ENCODE measurements at places on chromosomes 3 and 15. TPM values are rescaled to one million over a fixed set of nuclear protein-coding genes. Genes with fewer than 3 reads are reported as not detected.

POLQ gene
- polyA plus RNA-seq, result 1.3 TPM

SLC12A1 gene
- not detected for polyA plus RNA-seq

CNTN3 gene
- 4.1 TPM for polyA plus RNA-seq

CCDC54 gene
- polyA plus RNA-seq, result 0.89 TPM

SKOR1 gene
- polyA plus RNA-seq, result 0.52 TPM

CSPG5 gene
- 0.34 TPM for polyA plus RNA-seq

FGD5 gene
- 3.3 TPM for polyA plus RNA-seq

CASR gene
- 0.18 TPM for polyA plus RNA-seq

All from hepatocyte (in vitro differentiated cells).